ENCODE measurements at places on chromosomes 16 and 17.

DNA sequence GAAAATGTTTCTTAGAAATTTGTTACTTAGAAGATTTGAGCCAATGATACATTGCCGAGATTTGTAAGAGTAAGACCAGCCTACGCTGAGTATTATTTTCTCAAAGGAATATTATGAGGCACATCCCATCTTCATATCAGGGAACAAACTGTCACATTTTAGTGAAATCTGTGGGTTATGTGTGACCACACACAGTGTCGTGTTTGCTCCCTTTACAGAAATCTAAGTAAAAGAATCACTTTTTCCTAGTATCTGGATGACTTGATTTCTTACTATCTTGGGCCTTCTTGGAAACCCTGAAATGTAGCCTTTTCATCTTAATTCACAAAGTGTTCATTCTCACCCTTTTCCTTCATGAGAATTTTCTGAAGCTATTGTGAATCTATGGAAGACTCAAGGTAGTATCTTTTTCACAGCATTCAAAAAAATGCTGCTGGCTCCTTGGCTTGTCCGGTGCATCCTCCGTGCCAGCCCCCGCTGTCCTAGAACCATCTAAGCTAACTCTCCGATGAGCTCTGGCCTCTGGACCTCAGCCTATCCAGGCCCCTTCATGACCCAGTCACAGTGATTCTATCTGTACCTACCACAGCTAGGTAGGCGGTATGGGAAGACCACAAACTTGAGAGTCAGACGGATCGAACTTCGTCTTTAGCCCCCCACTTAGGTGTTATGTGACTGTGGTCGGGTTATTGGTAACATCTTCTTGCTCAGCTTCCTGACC is 524.3 kb downstream of the MAF start:
- DNase-seq = no peak

- no peak for DNase-seq
Measured at GRCh38 chr17:31900877-31901276, 631 bp downstream of the UTP6 start.

- DNase-seq = no peak
Measured at GRCh38 chr17:65657251-65657828, 95.9 kb upstream of the AXIN2 start.

GRCh38 chr16:14331020-14331419 is 259.9 kb downstream of the MRTFB start:
- no peak for DNase-seq

DNA sequence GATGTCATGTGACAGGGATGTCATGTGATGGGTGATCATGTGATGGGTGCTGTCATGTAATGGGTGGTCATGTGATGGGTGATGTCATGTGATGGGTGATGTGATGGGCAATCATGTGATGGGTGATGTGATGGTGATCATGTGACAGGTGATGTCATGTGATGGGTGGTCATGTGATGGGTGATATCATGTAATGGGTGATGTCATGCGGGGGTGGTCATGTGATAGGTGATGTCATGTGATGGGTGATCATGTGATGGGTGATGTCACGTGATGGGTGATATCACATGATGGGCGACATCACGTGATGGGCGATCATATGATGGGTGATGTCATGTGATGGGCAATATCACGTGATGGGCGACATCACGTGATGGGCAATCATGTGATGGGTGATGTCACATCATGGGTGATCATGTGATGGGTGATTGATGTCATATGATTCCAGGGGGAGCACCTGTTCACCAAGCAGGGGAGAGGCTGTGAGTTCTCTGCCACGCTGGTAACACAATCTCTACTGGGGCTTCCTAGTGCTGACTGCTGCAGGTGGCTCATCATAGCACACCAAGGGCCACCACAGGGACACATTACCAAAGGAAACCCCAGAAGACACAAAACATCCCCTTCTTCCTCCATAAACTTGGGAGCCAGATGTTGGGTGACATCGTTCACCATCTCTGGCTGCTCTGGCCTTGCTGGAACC is 16.5 kb downstream of the CD300LB start:
- DNase-seq = peak; percentile 5

- no peak for DNase-seq
Measured at GRCh38 chr17:80359422-80360110, 55.4 kb upstream of the ENDOV start.

DNA sequence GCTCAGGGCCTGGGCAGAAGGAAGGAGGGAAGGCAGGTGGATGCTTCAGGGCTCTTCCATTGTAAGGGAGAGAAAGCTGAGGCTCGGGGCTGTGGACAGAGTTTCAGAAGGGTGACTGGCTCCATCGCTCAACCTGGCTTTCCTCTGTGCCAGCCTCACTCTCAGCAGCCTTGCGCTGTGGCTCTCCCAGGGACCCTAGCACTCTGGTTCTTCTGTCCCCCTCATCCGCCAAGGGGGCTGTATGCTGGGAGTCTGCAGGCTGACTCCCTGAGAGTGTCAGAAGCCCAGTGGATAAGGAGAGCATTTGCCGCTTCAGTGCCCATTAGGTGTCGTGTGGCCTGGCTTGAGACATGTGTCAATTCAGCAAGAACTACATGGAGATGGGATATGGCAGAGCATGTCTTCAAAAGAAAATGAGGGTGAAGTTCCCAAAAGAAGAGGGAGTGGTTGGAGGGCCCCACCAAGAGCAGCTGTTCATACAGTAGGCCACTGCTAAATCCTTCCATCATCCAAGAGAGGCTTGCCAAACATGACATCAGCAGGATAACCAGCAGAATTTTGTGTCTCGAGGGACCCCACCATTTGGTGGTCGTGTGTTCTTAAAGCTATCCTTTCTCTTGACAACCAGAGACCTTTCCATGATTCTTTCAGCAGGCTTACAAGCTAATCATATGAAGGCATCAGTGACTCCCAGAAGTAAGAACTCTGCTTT is 148.2 kb downstream of the IRX5 start:
- no peak for DNase-seq

GRCh38 chr17:29180034-29180787 is at the start of gene MYO18A:
TSS of gene MYO18A (minus strand) at chr17:29180398. CDS start at chr17:29166940, 13,458 bp downstream.
- peak; percentile 78 for DNase-seq

DNA sequence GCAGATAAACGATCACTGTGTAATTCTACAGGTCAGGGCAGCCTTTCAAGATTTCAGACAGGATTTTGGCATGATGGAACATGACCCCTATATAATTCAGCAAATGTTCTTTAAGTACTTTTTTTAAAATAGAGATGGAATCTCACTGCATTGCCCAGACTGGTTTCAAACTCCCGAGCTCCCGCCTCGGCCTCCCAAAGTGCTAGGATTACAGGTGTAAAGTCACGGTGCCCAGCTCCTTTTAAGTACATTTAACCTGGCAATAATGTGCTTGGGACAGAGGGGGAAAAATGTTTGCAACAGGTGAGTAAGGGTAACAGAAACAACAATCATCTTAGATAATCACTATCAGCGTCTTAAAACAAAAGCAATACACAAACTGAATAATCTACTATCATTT is 66.5 kb upstream of the PSMD7 start:
- DNase-seq = no peak

- DNase-seq = no peak
Measured at GRCh38 chr17:39767147-39767546, 29.4 kb downstream of the GRB7 start.

Measured in CD4-positive, alpha-beta T cell (primary cell).